ENCODE measurements at places on chromosomes 3 and 15.

- DNase-seq: no peak
Measured at GRCh38 chr3:46632792-46633191, 20.5 kb downstream of the FAM240A start.

DNA sequence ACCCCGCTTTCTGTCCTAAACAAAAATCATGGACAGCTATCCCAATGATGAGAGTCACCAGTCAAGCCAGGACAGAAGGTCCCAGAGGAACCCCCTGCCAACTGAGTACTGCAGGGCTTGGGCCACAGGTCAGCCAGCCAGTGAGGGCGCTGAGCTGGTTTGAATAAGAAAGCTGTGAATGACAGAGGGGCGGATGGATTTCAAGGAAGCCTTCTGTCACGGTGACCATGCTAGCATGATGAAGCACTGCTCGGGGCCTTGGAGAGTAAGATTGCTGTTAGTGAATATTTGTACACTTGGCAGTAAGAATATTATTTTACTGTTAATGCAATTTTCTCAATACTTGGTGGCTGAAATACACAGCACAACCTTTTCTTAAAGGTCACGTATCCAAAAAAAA lies 734.0 kb upstream of the NR2F2 start:
- DNase-seq: peak; percentile 80

- no peak for DNase-seq
Measured at GRCh38 chr3:195441476-195441991, 1.3 kb downstream of the ACAP2 start.

- peak; percentile 18 for DNase-seq
Measured at GRCh38 chr15:45307230-45307924, 55.3 kb downstream of the SLC28A2 start.

Measured in GM23338 (cell line).